Naive thymus-derived CD4-positive, alpha-beta T cell (primary cell): ENCODE measurements at places on chromosomes 12 and 14. TPM values are rescaled to one million over a fixed set of nuclear protein-coding genes. Genes with fewer than 3 reads are reported as not detected.
A peak's percentile ranks its signal among the peaks of the same experiment; 100 is the strongest.

Gene SLC6A13
- total RNA-seq = 0.81 TPM

Gene OASL
- 18.9 and 19.4 TPM in 2 replicates for total RNA-seq

- H3K4me3 ChIP-seq = no peak overlapping the region
- no peak overlapping the region for H3K27ac ChIP-seq
- no peaks in the 10 kb centered on the region for H3K36me3 ChIP-seq
Measured at GRCh38 chr14:75861161-75861621, 120.6 kb downstream of the TGFB3 start.

- DNase-seq = no peak
- no peaks in the 10 kb centered on the region for H3K4me1 ChIP-seq
- H3K27me3 ChIP-seq = no peaks in the 10 kb centered on the region
- no peaks in the 10 kb centered on the region for H3K36me3 ChIP-seq
Measured at GRCh38 chr12:131415781-131416180, 295.1 kb upstream of the SFSWAP start.

Gene KRT74
- 1.1 TPM for total RNA-seq

GRCh38 chr12:122031342-122032216, 9.9 kb downstream of the BCL7A start:
- H3K27me3 ChIP-seq = no peaks in the 10 kb centered on the region
- H3K4me3 ChIP-seq = no peak overlapping the region
- peak; percentile 32 for DNase-seq
- H3K27ac ChIP-seq = no peak overlapping the region
- H3K36me3 ChIP-seq = no peaks in the 10 kb centered on the region
- peaks cover 10% of the 10 kb centered on the region for H3K4me1 ChIP-seq

- H3K36me3 ChIP-seq = no peaks in the 10 kb centered on the region
- no peak overlapping the region for H3K4me3 ChIP-seq
- H3K27ac ChIP-seq = peak overlapping the region; percentile 52
- H3K27me3 ChIP-seq = no peaks in the 10 kb centered on the region
- no peak for DNase-seq
- H3K4me1 ChIP-seq = peaks cover 46% of the 10 kb centered on the region
Measured at GRCh38 chr14:61512026-61512834, 183.1 kb upstream of the HIF1A start.

DNA sequence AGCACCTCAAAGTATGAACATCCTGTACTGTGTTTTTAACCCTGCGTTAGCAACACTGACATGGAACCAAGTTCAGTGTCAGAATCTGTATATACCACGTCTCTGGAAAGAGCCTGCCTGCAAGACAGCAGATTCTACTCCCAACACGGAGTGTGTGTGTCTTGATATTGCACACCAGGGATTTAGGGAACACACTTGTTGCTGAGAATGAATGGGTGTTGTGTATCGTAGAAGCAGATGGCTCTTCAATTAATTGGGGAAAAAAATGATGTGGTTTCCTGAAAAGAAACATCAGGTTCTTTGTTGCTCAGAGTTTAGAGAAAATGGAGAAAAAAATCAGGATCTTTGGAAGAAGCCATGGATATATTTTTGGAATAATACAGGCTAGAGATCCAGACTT, 170.8 kb downstream of the EGLN3 start:
- DNase-seq = no peak
- no peaks in the 10 kb centered on the region for H3K27me3 ChIP-seq
- no peak overlapping the region for H3K27ac ChIP-seq
- no peaks in the 10 kb centered on the region for H3K4me1 ChIP-seq

GRCh38 chr12:44869503-44869902, 6.6 kb downstream of the NELL2 start:
- H3K4me1 ChIP-seq = peaks cover 12% of the 10 kb centered on the region
- no peaks in the 10 kb centered on the region for H3K36me3 ChIP-seq
- DNase-seq = no peak
- H3K27ac ChIP-seq = no peak overlapping the region
- no peaks in the 10 kb centered on the region for H3K27me3 ChIP-seq
